ENCODE measurements at places on chromosomes 2 and 18.

GRCh38 chr2:240362216-240362755 is 73.2 kb upstream of the GPC1 start:
- DNase-seq, result no peak

DNA sequence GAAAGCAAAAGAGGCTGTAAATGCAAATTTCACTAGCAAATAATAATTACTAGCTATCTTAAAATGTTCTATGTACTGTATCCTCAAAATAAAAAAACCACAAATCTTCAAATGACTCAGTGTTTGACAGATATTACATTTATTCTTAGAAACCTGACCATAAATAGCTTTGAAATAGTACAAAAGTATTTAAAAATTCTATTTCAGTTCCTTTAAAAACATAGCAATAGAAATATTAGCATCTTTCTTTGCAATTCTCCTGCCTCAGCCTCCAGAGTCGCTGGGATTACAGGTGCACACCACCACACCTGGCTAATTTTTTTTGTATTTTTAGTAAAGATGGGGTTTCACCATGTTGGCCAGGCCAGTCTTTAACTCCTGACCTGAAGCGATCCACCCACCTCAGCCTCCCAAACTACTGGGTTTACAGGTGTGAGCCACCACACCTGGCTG is 50.6 kb downstream of the MSH6 start:
- no peak for DNase-seq

DNA sequence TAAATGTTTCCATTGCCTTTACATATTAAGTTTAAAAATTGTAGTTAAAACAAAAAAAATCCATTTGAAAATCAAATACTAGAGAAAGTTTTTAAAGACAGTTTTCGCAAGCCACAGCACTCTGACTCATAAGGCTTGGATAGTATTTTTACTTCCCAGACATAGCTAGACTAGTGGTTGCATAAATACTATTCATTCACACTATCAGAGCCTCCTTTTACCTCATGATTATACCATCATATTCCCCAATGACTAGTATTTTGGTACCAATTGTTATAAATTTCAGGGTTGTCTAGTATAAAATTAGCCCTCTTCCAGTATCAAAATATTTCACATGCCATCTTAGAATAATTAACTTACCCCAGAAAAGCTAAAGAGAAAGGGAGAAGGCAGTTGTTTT is 393.5 kb downstream of the ERBB4 start:
- DNase-seq, result no peak

DNA sequence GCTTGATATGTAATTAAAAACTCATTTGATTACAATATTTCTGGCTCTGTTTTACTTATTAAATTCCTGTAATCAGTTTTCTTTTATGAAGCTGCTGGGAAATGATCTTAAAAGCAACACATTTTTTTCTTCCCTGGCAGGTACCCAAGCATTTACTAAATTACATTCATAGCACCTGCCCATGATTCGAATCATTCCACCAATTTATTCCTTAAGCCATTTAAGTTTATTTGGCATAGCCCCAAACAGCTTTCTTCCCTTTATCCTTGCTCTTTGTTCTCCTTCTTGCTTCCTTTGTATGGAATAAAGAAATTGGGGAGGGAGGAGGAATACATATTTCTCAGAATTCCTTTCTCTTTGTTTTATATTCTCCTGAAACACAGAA is 241.3 kb downstream of the AGPS start:
- no peak for DNase-seq

DNA sequence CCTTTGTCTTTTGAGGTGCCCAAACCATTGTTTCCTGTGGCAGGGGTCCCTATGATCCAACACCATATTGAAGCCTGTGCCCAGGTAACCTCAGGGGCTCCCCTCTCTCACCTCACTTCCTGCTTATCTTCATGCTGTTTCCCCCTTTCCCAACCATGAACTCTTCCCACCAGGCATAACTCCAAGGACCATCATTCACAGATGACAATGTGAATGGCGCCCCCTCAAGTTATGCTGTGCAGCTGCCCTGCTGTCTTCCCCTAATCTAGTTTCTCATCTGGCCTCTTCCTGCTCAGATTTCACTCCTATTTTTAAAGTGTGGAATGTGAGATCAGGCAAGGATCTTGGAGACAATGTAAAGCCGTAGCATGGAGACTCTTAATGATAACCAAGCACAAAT is 1.4 kb downstream of the GMPPA start:
- peak; percentile 20 for DNase-seq

DNA sequence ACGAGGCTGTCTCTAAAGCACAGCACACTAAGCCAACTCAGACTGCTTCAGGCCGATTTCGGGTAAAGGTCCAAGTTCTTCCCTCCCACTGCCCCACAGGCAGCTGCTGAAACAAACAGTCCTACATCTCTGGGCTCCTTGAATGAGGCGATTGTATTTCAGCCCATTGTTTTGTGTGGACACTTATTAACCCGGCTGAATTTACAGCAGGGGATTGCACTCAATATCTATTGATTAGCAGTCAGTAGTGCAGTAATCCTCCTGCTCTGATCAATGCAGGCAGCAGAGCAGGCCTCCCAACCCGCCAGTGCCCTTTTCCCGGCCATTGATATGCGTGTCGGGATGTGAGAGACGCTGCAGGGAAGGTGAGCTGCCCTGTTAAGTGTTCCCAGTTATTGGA is 330.1 kb downstream of the CMPK2 start:
- no peak for DNase-seq

DNA sequence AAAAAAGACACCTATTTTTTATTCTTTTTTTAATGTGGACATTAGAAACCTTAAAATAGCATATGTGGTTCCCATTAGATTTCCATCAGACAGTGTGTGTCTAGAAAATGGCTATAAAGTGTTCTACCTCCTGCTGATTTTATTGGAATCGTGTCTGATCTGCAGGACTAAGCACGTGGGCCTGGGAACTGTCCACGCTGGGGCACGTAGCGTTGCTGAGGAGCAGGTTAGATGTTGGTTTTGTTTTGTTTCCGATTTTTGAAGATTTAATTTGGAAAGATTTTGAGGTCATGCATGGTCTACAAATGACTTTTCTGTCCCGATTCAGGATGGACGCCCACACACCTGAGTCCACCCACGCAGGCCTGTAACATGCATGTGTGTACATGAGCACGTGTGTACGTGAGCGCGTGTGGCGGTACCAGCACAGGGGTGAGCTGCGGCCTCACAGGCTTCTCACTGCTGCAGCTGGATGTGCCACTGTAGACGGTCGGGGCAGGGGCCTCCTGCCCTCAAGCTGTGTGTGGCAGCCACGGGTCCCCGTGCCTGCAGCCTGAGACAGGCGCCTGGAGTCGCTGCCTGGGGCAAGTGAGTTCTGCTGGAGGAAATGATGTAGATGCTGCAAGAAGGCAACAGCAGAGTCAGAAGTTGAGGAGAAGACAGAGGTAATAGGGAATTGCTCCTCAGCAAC is 99.7 kb upstream of the CTDP1 start:
- DNase-seq, result no peak

GRCh38 chr2:212284166-212284565 is 254.4 kb downstream of the ERBB4 start:
- no peak for DNase-seq

- DNase-seq, result no peak
These were observed 32.9 kb downstream of the RTP5 start for GRCh38 chr2:241902357-241902991.

Measured in SW480 (cell line).